ENCODE measurements at places on chromosomes 3 and 15.

DNA sequence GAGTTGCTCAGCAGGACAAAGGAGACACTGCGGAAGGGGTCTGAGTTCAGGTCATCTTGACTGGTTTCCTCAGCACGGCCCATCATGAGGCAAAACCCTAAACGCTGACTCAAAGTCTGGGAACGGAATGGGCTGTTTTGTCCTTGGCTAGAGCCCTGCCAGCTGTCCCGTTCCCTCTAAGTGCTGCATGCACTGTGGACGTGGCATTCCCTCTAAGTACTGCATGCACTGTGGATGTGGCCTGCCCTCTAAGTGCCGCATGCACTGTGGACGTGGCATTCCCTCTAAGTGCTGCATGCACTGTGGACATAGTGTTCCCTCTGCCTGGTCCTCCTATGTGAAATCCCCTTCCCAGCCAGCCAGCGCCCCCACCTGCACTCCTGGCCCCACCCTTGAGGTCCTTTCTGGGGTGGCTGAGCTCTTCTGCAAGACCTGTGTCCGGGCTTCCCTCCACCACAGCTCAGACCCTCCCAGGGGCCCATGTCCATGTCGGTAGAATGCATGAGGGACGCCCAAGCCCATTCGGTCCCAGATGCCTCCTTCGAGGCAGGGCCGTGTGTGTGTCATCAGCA is 36.7 kb downstream of the TM2D3 start:
- no peak for DNase-seq

- DNase-seq, result no peak
Measured at GRCh38 chr15:54820811-54821210, 375.9 kb downstream of the RSL24D1 start.

- no peak for DNase-seq
Measured at GRCh38 chr3:4720316-4721075, 227.3 kb downstream of the ITPR1 start.

- no peak for DNase-seq
Measured at GRCh38 chr3:126287536-126288241, 69.5 kb downstream of the KLF15 start.

DNA sequence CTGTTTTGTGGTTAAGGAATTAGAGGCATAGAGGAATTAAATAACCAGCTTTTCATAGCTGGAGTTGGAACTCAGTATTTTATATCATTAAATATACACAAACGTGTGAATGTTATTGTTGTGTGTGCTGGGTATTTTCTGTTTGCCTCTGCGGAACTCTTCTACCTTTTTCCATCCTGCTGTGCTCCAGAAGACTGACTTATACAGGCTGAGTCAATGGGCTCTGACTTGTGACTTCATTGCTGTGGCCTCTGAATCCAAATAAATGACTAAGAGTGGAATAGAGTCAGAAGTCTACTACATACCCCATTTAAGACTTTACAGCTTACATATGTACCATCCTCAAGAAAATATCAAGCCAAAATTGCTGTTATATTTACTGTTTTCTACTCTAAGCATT is 17.6 kb downstream of the ARIH1 start:
- no peak for DNase-seq

GRCh38 chr3:58429657-58430056 is 4.0 kb downstream of the PDHB start:
- no peak for DNase-seq

- no peak for DNase-seq
Measured at GRCh38 chr3:140094487-140094886, 159.5 kb downstream of the CLSTN2 start.

GRCh38 chr15:23569151-23569925 is 3.9 kb downstream of the MKRN3 start:
- no peak for DNase-seq

GRCh38 chr3:119976214-119976613 is 118.0 kb downstream of the GSK3B start:
- no peak for DNase-seq

GRCh38 chr3:119990888-119991287 is 103.4 kb downstream of the GSK3B start:
- DNase-seq, result peak; percentile 61

GRCh38 chr3:195078891-195079440 is 192.0 kb downstream of the XXYLT1 start:
- DNase-seq, result no peak

DNA sequence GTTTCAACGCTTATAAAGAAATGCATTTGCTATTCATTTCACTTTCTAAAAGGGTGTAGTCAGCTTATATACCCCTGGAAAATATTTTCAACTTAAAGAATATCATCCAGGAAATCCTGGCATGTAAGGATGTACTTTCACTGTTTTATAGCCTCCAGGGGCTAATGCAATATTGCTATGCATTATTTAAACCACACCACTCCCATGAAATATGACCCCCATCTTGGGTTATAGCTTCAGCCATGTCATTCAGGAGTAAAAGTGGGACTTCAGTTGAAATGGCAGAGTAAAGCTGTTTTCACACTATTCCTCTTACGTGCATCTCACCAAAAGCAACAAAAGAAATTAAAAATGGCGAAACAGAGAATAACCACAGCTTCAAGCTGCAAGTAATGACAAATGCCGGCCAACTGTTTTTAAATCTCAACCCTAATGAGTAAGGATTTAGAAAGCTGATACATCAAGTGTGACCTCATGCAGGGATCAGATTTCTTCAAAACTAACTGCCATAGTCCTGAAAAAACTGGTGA is 84.5 kb downstream of the COL6A6 start:
- DNase-seq, result no peak

GRCh38 chr3:43733459-43734384 is 43.0 kb downstream of the ABHD5 start:
- DNase-seq, result no peak

GRCh38 chr3:152589644-152590043 is 245.3 kb upstream of the P2RY1 start:
- peak; percentile 25 for DNase-seq

DNA sequence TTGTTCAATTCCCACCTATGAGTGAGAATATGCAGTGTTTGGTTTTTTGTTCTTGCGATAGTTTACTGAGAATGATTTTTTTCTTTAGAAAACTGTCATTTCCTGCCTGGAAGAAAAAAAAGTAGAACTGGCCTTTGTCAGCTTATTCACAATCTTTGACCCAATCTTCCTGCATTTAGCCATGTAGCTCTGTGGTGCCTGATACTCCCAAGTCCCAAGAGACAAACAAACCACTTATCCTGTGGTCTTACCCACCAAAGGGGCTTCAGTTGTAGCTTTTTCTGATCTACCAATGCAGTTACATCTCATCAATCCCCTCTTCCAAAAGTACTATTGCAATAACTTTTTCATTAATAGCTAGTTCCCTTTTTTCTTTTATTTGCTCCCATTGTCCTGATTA is 444.6 kb downstream of the GRM7 start:
- DNase-seq, result no peak

DNA sequence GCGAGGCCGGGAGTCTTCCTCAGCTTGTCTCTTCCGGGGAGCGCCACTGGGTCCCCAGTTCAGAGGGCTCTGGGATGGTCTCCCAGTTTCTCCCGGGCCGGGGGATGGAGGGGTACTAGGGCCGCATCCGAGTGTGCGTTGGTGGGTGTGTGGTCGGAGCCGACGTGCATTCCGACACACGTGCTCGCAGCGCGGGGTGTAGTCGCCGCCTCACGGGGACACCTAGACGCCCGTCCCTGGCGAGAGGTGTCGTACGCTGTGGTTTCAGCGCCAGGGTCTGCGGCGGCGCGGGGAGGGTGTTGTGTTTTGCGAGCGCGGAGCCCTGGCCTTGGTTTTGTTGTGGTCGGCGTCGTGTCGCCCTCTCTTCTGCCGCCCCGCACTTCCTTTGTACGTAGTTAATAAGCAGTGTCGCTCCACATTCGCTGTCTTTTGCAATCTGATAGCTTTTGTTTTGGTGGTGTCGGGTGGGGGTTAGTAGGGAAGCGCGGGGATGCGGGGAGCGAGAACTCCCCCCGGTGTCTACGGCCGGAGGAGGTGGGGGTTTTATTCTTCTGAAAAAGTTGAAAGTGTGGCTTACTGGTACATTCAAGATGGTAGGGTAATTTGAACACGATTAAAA is 2.2 kb downstream of the IGF1R start:
- DNase-seq, result peak; percentile 22

- no peak for DNase-seq
Measured at GRCh38 chr3:106635271-106635670, 742.0 kb upstream of the CCDC54 start.

DNA sequence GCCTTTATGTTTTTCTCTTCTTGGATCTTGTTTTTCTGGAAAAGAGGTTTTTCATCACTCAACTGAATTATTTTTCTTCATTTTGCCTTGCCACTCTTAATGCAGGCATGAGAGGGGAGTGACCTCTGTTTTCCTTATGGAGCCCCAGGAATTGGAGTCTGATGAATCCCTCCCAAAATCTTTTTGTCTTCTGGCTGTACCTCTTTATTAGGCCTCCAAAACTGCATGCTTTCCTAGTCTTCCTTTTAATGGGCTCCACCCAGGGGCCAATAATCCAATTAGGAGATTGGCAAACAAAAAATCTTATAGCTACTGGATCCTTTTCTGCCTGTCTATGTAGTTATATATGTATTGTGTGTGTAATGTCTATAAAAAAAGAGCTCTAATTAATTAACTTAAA is 192.4 kb upstream of the PEX5L start:
- no peak for DNase-seq

- DNase-seq, result no peak
Measured at GRCh38 chr3:39346785-39347585, 17.5 kb downstream of the CCR8 start.

DNA sequence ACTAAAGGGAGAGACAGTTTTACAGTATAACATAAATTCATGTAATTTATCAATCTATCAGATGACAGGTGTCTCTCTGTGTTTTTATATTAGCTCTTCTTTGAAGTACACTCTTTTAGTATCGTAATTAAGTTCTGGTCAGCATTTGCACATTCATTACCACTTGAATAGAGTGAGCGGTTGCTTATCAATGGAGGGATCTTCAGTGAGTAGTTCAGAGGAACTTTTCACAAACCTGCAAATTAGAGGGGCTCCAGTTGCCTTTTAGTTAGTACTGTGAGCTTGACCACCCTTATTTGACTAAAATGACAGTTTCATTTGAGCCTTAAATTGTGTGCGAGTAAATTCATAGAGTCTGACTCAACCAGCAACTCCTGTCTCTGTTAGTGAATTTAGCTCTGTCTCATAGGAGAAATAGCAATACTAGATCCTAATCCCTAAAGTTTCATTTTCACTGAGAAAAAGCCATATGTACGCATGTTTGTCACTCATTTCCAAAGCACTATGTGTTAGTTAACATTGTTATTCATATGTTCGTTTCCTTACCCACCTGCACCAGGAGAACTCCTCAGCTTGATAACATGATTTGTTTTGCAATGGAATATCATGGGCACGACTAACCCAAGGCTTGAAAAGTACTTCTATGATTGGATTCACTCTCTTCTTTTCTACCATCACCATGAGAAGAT is 57.5 kb upstream of the ZBED2 start:
- no peak for DNase-seq
